ENCODE measurements at places on chromosomes 3 and 15.

DNA sequence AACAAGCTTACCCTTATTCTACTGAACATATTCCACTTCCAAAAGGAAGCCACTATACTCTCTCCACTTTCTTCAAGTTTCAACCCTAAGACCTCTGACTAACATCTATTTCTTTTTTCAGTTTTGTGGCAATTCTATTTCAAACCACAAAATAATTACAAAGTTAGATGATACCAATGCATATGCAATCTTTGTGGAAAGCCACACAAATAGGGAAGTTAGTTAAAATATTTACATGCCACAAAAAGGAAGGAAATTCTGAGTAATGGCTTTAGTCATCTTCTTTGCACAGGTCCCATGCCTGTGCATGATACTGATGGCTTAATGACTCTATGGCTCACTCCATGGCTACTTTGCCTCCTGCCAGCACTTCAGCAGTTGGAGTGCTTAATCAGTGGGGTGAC is 57.0 kb upstream of the MCTP2 start:
- DNase-seq, result no peak

DNA sequence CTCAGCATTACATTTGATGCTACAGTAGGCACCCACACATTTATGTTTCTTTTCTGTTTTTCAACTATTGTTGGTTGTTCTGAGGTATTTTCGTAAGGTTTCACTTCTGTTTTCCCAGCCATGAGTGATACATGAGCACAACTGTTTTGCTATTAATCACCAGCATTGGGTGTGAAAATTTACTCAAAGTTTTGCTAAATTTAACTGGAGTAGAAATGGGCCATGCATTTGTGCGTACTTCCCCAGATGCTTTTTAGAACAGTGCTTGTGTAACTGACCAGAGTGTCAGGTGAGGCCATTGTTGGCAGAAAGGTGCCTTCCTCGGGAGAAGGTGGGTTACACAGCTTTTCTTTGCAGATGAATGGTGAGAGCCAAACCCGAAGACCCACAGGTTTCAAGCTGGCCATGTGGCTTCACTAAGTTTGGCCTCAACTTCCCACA is 70.4 kb downstream of the ST6GAL1 start:
- no peak for DNase-seq

DNA sequence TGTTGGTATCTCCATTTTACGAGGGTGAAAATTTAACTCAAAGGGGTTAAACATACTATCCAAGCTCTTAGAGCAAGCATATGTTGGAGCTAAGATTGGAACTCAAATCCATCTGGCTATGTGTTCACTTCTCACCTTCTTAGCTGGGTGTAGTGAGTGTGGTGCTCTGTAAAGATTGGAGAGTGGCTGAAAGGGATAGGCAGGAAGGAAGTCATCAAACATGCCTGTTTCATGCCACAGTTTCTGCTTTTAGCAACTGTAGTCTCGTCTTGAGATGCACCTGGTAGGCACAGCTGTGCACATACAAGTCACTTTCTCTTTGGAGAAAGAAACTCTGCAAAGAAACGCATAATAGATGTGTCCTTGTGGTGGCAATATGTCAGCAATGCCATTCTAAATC is 189.1 kb upstream of the MDFIC2 start:
- no peak for DNase-seq

DNA sequence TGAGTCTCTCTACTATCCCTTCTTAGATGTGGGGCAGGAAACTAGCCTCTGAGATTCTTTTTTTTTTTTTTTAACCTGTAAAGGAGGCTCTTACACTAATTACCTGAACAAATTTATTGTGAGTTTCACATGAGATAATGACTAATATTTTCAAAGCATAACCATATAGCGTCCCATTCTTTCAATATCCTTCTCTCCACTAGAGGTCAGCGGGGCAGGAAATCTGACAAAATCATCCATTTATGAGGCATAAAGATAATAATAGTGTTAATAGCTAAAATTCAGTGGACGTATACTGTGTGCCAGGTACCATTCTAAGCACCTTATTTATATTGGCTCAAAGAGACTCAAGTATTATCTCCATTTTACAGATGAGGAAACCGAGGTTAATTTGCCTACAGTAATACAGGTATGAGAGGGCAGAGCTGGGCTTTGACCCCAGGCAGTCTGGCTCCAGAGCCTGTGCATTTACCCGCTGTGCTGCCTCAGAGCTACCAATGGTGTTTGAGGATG is 16.3 kb upstream of the SMAD6 start:
- no peak for DNase-seq

- DNase-seq, result no peak
These were observed 58.1 kb downstream of the DCBLD2 start for GRCh38 chr3:98843266-98843959.

DNA sequence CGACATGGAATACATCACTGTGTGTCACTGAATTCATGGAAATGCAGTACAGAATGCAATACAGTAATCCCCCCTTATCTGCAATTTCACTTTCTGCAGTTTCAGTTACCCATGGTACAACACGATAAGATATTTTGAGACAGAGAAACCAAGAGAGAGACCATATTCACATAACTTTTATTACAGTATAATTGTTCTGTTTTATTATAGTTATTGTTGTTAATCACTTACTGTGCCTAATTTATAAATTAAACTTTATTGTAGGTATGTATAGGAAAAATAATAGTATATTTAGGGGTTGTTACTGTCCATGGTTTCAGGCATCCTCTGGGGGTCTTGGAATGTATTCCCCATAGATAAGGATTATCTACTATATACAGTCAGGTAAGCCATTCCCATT is 61.8 kb downstream of the MBNL1 start:
- DNase-seq, result no peak

- no peak for DNase-seq
These were observed 6.3 kb upstream of the PKM start for GRCh38 chr15:72237029-72237852.

DNA sequence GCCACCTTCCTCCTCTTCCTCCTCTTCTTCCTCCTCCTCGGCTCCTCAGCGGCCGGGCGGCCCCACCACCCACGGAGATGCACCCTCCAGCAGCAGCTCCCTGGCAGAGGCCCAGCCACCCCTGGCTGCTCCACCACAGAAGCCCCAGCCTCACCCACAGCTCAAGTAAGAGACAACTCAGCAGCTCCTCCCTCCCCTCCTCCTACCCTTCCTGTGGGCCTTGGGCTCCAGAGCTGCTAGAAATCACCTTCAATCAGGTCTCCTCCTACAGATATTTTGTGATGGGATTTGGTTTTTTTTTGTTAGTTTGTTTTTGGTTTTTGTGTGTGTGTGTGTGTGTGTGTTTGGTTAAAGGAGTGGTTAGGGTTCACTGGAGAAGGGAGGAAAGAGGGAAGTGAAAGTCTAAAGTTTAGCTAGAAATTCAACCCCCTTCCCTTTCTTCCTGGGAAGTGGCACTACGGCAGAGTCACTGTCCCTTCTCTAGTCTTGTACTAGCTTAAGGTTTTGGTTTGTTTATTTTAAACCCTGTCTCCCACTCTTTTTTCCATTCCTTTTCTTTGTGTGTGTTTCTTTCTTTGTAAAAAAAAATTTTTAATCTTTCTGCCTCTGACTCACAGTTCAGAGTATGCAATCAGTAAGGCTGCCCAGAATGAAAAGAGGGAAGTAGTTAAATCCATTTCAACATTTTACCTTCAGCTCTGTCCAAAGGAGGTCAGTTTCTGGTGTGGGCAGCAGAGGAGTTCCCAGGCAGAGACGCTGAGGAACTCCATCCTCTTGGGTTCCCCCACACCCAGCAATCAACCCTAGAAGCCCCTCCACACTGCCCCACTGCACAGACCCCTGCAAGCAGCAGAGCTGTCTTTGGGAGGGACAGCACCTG is 29.0 kb upstream of the TIMP4 start:
- no peak for DNase-seq

- no peak for DNase-seq
These were observed 210.0 kb upstream of the TOPAZ1 start for GRCh38 chr3:44031387-44032380.

GRCh38 chr3:197714251-197714650 is 22.5 kb downstream of the RUBCN start:
- no peak for DNase-seq

GRCh38 chr3:67109651-67110204 is 111.6 kb downstream of the KBTBD8 start:
- no peak for DNase-seq

GRCh38 chr15:95715116-95715903 is 615.2 kb upstream of the NR2F2 start:
- DNase-seq, result no peak

GRCh38 chr3:23668430-23668904 is 137.3 kb upstream of the UBE2E1 start:
- no peak for DNase-seq

- no peak for DNase-seq
These were observed 58.0 kb upstream of the SLC7A14 start for GRCh38 chr3:170643831-170644230.

- DNase-seq, result no peak
These were observed 6.4 kb upstream of the CSTA start for GRCh38 chr3:122318620-122319019.

- DNase-seq, result no peak
These were observed 36.6 kb downstream of the BUB1B start for GRCh38 chr15:40197434-40197833.

- no peak for DNase-seq
These were observed 277.4 kb upstream of the NR2E3 start for GRCh38 chr15:71532994-71533393.

- DNase-seq, result no peak
These were observed 31.0 kb downstream of the IQSEC1 start for GRCh38 chr3:13042127-13042701.

- DNase-seq, result no peak
These were observed 41.0 kb downstream of the DGKG start for GRCh38 chr3:186320862-186321568.

GRCh38 chr3:71442652-71443042 is 140.9 kb downstream of the FOXP1 start:
- no peak for DNase-seq

GRCh38 chr15:70198441-70199123 is 100.9 kb upstream of the TLE3 start:
- DNase-seq, result no peak

GRCh38 chr3:33989229-33989628 is 190.8 kb downstream of the PDCD6IP start:
- no peak for DNase-seq

DNA sequence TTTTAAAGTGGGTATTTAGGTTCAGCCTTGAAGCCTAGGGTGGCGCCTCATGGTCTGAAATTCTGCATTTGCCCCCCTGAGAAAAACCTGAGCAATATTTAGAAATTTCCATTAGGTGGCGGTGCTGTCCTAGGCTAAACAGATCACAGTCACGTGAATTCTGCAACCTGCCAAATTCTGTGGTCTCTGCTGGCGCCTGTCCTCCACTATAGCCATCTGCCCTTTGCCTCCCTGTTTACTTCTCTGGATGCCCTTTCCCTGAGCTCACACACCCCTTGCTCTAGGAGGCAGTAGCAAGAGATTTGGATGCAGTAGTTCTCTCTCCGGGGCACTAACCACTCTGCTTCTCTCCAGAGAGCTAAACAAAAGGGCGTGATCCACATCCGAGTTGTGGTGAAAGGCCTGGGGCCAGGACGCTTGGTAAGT is 9.1 kb downstream of the MRPS11 start:
- no peak for DNase-seq
